ENCODE measurements at places on chromosomes 6 and 20.

- no peak for DNase-seq
Observed at GRCh38 chr6:25016014-25016720, 80.4 kb upstream of the RIPOR2 start.

- no peak for DNase-seq
Observed at GRCh38 chr20:58894652-58895447, 42.3 kb downstream of the GNAS start.

GRCh38 chr20:41738604-41739206 is 120.5 kb upstream of the CHD6 start:
- peak; percentile 19 for DNase-seq

DNA sequence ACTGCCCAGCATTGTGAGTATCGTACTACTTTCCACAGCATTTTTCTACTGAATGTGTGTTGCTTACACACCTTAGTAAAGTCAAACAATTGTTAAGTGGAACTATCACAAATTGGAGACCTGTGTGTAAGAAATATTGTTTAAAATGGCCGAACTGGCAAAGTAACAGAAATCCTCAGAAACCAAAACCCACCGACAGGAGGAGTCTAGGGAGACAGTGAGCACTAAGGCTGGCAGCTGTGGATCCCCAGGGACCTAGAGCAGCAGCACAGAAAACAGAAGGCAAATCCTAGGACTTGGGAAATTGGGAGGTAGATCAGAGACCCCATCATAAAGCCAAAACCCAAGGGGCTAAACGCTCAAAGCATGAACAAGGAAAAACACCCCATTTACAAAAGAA is 69.9 kb downstream of the SESN1 start:
- DNase-seq, result no peak

- DNase-seq, result peak; percentile 78
Observed at GRCh38 chr6:158853072-158853879, 34.1 kb upstream of the EZR start.

GRCh38 chr6:53195048-53195447 is 46.4 kb upstream of the GCM1 start:
- DNase-seq, result no peak

DNA sequence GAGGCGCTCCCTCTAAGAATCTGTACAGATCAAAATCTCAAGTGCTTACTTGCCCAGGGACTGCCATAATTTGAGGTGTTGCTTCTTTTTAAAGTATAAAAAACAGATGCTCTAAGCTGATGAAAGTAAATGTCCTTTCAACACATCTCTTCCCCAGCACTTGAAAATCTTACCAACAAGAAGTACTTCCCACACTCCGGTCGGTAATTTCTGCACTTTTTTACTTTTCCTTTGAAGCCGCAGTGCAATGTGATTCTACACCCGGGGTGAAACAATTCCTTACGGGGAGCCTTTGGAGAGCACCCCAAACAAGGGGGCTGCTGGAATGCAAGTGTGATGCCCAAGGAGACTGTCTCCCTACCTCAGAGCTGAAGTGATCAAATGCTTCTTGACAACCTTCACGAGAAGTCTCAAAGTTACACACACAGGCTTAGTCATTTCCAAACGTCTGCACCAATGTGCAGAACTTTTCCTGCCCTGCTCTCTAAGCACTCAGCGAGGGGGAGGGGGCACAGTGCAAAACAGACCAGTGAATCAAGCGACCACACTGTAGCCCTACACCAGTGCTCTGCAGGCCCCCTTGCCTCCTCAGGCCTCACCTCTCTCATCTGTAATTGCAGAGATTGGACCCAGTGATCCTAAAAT is 56.7 kb downstream of the ATXN1 start:
- DNase-seq, result no peak

- no peak for DNase-seq
Observed at GRCh38 chr6:20362623-20363022, 39.1 kb upstream of the E2F3 start.

All from right lung (tissue), 10 donors.